ENCODE measurements at places on chromosomes 2 and 18. TPM values are rescaled to one million over a fixed set of nuclear protein-coding genes. Genes with fewer than 3 reads are reported as not detected.

GRCh38 chr2:111984213-111984604, 70.9 kb upstream of the TMEM87B start:
- H3K4me3 ChIP-seq: no peak overlapping the region
- H3K4me1 ChIP-seq: no peaks in the 10 kb centered on the region
- no peak overlapping the region for H3K27ac ChIP-seq
- peaks cover 13% of the 10 kb centered on the region for H3K36me3 ChIP-seq
- no peaks in the 10 kb centered on the region for H3K27me3 ChIP-seq

- peak overlapping the region; percentile 57 for H3K27ac ChIP-seq
- H3K27me3 ChIP-seq: no peaks in the 10 kb centered on the region
- H3K4me1 ChIP-seq: no peaks in the 10 kb centered on the region
- DNase-seq: peak; percentile 99
Observed at GRCh38 chr2:127086990-127087790, 19.8 kb downstream of the BIN1 start.

DNA sequence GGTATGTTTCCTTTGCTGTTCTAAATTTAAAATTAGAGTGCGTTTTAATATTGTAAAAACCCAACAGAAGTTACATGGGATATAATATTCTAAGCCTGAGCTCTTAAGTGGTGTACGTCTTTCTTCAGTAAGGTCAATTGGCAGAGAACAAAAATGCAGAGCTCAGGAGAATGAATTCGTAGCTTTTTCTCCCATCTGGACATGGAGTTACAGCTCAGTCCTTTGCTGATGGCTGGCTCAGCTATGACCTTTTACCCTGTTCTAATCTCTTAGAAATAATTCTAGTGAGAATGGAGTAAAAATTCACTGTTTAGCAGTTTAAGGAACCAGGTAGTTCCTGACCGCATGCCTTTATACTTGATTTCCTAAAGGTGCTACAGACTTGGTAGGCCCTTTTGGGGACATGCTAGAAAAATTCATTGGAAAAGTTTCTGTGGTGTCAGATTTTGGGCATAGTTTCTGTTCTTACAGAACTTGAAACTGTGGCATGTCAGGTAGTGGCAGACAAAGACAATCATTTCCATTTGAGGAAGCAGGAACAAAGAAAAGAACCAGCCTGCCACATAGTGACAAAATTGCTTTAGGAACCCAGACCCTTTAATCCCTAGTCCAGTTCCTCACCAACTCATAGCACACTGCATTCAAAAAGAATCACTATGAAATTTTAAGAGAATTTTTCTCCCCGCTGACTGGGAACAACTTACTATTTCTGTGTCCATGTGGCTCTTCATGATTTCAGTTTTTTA, 566.8 kb upstream of the ZNF804A start:
- peaks cover 5% of the 10 kb centered on the region for H3K4me1 ChIP-seq
- H3K27me3 ChIP-seq: no peaks in the 10 kb centered on the region
- H3K27ac ChIP-seq: no peak overlapping the region
- no peak for DNase-seq
- H3K4me3 ChIP-seq: no peak overlapping the region
- no peaks in the 10 kb centered on the region for H3K36me3 ChIP-seq

Gene PLCL1
- total RNA-seq: 4.0 TPM

Gene AGAP1
- 39.4 TPM for total RNA-seq

Gene MAB21L4
- total RNA-seq: 2.9 TPM
